ENCODE measurements at places on chromosomes 6 and 20. TPM values are rescaled to one million over a fixed set of nuclear protein-coding genes. Genes with fewer than 3 reads are reported as not detected.

Gene MYBL2
- 99.5 TPM for total RNA-seq

Gene FNDC11
- 1.3 TPM for total RNA-seq

Gene GPX5
- not detected for total RNA-seq

Gene CLDN20
- total RNA-seq: not detected

Gene MUC22
- total RNA-seq: not detected

Gene IL17A
- not detected for total RNA-seq

Gene PCIF1
- total RNA-seq: 48.3 TPM

Gene TRIM38
- total RNA-seq: 36.8 TPM

Gene HRH3
- not detected for total RNA-seq

Gene PRSS16
- 0.73 TPM for total RNA-seq

Gene TAGAP
- 129 TPM for total RNA-seq

Gene MYB
- total RNA-seq: 2.8 TPM

Gene SMLR1
- not detected for total RNA-seq

Gene GSTA4
- 4.4 TPM for total RNA-seq

Gene OR2J1
- not detected for total RNA-seq

Gene CYP39A1
- not detected for total RNA-seq

Gene OR2H2
- not detected for total RNA-seq

Gene C6orf15
- total RNA-seq: not detected

Gene CNR1
- 4.4 TPM for total RNA-seq

Gene KHDRBS2
- 5.5 TPM for total RNA-seq

Gene TRIM31
- total RNA-seq: not detected
